T follicular helper cell (primary cell): ENCODE measurements at places on chromosomes 3 and 15.

DNA sequence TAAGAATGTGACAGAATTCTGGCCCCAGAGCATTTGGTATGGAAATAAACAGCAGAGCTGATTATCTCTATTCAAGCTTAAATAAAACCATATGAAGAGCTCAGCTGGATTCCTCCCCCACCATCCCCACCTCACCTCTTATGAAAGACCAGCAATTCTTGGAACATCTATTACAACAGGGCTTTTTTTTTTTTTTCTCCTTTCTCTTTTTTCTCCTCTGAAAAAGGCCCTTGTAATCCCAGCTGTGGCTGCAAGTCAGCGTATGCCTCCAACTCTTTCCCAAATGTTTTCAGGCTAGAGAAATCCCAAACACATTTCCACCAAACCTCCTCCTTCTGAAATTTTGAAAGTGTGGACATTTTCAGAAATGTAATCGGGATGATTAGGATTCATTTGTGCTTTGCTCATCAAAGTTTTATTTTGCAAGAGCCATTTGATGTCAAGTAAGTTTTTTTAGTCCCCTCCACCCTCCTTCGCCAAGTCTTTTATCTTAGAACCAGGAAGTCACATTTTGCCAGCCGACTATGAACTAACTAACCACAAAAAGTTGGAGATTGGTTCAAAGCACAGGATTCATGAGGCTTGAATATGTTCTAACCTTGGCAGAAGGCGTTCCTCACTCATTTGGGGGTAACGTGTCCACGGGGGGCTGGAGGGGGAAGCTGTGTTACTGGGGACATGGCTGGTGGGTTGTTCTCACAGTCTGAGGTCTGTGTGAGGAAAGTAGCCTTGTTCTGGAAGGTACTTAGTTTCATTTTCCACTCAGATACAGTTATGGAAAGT is 142.0 kb upstream of the PDZRN3 start:
- DNase-seq = no peak

GRCh38 chr3:58521917-58522631 is 14.9 kb downstream of the ACOX2 start:
- no peak for DNase-seq

DNA sequence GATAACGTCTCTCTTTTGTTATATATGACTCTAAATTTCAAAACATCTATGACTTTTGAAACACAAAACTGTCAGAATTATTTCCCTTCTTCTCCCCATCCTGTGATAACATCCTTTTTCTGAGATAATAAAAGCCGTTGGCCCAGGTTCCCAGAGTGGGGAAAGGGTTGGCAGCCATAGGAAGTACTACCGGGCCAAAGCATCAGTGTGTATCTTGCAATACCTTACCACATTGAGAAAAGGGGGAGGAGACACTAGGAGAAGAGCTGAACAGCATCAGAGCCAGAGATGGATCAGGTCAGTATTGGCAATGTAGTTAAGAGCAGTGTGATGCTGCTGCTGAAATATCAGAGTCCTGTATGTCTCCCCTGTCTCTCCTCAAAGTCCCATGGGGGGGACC is 210.0 kb upstream of the PROK2 start:
- DNase-seq = no peak

- no peak for DNase-seq
These were observed 174.9 kb downstream of the NSMCE3 start for GRCh38 chr15:29094711-29095110.

- no peak for DNase-seq
These were observed 25.1 kb upstream of the ZKSCAN7 start for GRCh38 chr3:44529927-44530326.

DNA sequence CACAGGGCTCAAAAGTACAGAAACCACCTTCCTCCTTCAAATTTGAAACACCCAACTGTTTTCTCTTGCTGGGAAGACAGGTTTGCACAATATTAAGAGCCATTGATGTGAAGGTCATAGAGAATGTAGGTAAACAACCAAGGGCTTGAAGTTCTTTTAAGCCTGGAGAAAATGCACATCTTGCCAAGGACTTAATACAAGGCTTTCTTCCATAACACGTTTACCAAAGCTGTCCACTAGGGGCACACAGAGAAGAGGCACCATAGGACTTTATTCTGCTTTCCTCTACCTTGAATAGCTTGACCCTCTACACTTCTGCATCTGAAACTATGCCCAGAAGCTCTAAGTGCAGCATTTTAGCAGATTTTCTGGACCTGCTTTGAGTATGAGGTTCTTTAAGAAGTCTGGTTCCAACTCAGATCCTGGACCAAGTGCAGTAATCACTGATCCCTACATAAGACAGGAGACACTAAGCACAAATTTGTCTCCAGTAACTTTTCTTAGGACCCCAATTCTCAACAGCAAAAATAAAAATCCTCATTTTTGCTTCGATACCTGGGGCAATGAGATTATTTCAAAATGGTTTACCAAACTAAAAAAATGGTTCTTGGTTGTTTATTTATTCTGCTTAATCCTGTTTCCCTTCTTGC is 138.0 kb downstream of the FBN1 start:
- no peak for DNase-seq

- no peak for DNase-seq
These were observed 284 bp upstream of the TSC22D2 start for GRCh38 chr3:150407808-150408220.

DNA sequence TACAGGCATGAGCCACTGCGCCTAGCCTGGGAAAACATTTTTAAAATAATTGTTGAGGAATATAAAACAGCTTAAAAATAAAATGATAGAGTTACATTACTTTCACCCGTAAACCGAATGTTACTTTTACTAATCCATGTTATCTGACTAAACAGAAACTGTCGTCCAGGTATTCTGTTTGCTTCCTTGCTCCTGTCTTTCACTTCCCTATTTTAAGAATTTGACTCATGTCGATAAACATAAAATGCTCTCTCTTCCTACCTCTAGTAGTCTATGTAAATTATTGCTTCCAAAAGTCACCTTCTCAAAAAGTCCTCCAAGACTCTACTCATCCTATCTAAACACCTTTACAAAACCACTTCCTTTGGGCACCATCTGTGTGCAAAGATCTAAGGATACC is 216.4 kb downstream of the RBMS3 start:
- DNase-seq = no peak

- DNase-seq = no peak
These were observed 96.0 kb downstream of the CCNL1 start for GRCh38 chr3:157063926-157064325.

- DNase-seq = no peak
These were observed 3.0 kb downstream of the LIMD1 start for GRCh38 chr3:45597581-45597980.

GRCh38 chr15:78691851-78692421 is 50.9 kb upstream of the CHRNB4 start:
- no peak for DNase-seq

- DNase-seq = no peak
These were observed 5.0 kb upstream of the IL17RE start for GRCh38 chr3:9897408-9898372.

- no peak for DNase-seq
These were observed 111.7 kb downstream of the LMLN start for GRCh38 chr3:198071602-198072287.

DNA sequence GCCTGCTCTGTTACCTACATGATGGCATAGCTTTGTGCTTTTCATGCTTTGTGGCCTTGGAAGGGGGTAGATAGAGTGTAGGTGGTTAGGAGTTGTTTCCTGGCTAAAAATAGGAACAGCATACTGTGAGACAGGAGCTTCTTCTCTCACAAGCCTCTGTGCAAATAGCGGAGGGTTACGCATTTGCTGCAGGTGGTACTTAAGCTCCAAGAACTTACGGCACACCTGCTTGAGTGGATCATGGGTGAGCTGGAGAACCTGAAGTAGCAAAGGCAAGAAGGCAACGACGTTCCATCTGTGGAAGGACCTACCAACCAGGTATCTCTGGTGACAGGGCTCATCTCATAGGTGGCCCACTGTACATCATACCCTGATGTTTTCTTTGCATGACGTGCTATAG is 66.0 kb downstream of the ST6GAL1 start:
- DNase-seq = no peak

GRCh38 chr15:82298520-82298919 is 35.9 kb downstream of the SAXO2 start:
- DNase-seq = peak; percentile 30

- no peak for DNase-seq
These were observed 55.0 kb upstream of the NMNAT3 start for GRCh38 chr3:139732729-139733128.

DNA sequence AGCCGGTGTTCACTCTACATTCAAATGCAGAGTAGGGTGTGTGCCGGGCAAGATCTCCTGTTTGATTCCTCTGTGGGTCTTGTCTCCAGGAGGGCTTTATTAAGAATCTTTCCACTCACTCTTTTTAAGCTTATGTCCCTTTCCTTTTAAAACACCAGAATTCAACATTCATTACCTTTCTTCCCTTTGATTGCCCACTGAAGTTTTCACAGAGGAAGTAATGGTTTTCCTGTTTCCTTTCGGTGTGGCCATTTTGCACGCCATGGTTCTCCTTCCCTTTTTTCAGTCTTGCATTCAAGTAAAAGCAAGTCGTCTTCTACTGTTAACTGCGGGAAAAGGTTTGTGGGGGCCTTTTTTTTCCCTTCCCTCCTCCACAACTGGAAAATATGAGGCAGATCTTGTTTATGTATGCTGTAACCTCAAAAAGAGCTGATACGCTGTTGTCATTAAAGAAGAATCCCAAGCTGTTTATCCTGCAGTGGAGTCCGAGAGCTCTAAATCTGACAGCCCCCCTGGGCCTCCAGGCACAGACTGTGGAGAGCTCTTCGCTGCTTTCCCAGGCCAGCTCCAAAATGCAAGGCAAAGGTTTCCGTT is 40.5 kb downstream of the FILIP1L start:
- no peak for DNase-seq

DNA sequence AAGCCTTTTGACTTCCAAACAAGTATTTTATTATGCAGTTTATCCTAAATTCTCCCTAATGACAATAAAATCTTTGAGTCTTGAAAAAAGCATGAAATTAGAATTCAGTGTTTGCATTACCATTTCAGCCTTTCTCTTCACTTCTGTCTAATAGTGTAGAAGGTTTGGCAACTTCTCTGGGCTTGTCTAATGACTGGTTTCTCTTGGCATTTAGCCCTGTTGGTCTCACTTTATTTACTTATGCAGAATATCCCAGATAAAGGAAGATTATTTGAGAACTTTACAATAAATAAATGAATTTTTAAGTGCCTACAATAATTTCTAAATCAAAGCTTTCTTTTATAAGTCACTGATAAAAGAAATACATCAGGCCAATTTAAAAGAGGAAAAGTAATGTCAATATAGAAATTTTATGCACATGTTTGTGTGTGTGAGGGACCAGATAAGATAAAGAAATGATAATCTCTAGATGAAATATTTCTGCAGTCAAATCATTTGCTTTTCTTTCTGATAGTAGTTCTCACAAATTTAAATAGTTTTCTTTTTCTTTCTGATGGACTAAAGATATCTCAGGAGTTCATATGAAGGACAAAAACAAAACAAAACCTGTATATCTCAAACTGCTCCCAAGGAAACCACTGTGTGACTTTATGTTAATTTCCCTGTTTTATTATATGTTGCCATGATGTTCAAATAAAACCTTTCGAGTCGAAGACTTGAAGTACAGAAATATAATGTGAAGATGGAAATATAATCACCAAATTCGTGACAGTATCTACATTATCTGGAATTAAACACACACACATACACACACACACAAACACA is 533.1 kb upstream of the CBLB start:
- DNase-seq = no peak

DNA sequence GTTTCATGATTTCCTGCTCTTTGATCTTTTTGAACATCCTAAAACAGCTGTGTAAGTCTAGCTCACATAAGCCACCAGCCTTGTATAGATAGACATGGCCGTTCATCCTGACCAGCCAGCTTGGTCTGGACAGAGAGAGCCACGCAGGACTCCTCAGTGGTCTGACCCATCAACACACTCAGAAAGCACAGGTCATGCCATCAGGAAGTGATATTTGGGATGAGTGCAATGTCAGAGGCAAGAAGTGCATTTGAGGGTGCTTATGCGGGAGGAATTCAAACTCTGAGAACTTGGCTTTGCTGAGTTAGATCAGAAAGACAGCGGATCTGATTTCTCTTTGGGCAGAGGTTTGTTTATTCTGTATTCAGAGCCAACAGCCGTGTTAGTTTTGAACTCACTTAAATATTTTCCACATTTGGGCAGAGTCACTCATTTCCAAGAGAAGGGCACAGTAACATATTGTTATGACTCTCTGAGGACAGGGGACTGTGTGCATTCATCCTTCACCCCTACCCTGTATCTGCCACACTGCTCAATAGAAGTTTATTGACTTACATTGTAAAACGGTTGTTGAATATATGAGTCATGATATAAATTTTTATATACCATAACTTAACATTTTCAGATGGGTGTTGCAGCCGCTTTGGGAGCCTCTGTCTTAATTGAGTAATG is 225.3 kb upstream of the LYSMD4 start:
- DNase-seq = no peak

DNA sequence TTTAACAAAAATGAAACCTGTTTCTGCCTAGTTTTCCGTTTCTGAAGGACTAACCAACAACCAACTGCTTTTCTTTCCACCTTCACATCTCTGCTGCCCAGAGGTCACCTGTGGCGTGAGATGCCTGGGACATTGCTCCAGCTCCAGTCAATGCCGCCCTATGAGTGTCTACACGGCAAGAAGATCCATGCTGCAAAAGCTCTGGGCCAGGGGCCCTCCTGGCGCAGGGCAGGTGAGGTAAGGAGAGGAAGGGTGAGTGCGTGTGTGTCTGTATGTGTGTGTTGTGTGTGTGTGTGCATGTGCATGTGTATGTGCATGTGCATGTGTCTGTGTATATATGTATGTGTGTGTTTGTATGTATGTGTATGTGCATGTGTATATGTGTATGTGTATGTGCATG is 131.4 kb downstream of the NSMCE3 start:
- DNase-seq = no peak

GRCh38 chr15:36589971-36590370 is 10.5 kb downstream of the CDIN1 start:
- no peak for DNase-seq

DNA sequence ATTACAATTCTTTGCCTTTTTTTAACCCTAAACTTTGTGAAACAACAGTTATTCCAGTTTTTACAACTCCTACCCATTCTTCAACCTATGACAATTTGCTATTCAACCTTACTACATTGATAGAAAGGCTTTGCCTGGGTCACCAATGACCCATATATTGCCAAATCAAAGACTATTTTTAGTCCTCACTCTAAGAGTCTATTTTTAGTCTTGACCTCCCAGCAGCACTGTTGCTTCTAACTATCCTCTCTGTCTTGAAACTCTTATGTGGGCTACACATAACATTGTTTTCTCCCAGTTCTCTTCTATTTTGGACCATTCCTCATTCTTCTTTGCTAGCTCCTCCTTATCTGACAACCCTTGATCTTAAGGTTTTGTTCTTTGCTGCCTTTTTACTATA is 71.4 kb downstream of the C3orf80 start:
- DNase-seq = no peak

DNA sequence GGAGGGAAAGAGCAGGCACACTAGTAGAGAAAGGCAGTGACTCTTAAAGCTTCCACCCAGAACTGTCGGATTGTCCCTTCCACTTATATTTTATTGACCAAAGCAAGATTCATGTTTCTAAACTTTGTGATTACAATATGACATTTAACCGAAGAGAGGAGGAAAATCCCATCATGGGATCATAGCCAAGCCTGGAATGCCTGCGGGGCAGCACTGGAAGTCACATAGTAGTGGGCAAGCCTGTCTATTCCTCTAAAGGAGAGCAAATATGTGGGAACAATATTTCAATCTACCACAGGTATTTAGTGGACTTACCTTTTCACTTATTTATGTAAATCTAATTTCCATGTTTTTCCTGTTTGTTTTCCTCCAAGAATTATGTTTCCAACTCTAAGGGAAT is 3.8 kb upstream of the TMOD3 start:
- DNase-seq = no peak
